ENCODE measurements at places on chromosomes 7 and 10.

- DNase-seq = no peak
These were observed 30.0 kb downstream of the TACC2 start for GRCh38 chr10:122018951-122019413.

DNA sequence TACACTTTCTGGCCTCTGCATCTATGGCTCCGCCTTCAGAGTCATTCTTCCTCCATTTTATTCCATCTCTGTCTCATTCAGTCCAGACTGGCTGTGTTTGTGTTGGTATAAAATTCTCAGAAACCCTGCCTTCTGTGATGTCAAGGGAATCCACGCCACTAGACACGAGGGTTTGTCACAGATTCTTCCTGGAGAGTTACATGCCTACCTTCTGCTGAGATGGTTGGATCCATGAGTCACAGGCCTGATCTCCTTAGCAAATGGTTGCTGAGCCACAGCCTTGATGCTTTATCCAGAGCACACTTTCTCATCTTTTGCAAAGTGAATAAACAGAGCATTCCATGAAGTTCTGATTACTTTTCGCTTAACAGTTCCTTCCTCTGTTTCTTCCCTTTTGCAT lies 35.9 kb upstream of the TSPAN33 start:
- no peak for DNase-seq

DNA sequence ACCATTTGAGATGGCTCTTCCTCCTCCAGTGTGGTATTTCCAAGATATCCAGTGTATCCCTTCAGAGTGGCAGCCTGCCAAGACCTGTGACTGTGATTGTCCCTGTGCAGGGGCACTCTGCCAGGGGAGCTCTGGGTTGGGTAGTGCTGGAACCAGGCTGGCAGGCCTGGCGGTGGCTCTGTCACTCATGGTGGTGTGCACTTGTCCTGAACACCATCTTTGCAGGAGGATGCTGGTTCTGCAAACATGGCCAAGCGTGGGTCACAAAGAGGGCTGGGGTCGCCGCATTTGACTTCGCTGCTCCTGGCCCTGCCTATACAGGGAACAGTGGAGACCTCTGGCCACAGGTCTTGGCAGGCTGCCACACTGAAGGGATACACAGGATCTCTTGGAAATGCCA lies 205.2 kb downstream of the PRPF18 start:
- no peak for DNase-seq

DNA sequence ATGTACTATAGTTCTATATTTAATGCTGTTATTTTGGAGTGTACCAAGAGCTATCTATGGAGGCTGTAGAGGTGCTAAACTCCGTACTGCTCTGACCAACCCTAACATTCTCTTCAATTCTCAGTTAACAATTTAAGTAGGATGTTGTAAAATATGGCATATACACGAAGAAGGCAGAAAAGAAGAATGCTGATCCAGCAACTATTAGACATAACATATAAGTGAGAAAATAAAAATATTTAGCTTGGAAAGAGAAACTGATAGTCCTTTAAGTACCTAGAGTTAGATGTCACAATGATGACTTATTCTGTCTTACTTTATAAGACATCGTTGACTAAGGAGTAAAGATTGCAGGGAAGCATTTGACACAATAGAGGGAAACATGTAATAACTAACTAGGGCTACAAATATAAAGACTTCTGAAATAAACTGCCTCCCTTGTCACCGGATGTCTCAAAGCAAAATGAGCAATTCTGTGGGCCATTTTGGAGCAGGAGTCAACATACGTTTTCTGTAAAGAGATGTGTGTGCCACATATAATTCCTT lies 159.5 kb downstream of the CPEB3 start:
- DNase-seq = no peak

DNA sequence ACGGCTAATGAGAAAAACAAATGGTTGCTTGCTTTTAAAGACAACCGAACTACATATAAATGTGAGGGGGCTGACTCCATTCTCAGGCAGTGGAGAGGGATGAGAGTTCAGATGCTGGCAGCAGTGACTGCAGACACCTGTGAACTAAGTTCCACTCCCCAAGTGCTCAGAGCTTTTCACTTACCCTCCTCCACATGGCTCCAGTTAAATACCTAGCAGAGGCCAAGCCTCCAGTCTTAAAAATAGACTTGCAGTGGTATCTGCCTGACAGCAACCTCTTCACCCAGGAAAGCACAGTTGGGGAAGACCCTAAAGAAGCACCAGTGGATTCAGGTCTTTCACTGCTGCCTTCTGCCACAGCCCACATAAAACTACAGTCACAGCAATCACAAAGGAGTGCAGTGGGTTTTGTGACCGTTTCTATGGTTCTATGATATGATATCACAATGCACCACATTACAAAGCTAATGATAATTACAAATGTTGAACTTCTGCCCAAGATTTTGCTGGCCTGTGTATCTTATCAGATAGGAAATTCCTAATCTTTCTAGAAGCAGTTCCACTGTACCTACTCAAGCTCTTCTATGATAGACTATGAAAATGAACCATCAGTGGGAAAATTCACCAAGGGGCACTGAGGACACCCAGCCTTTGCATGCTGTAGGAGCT lies 3.3 kb upstream of the ABLIM1 start:
- DNase-seq = no peak

DNA sequence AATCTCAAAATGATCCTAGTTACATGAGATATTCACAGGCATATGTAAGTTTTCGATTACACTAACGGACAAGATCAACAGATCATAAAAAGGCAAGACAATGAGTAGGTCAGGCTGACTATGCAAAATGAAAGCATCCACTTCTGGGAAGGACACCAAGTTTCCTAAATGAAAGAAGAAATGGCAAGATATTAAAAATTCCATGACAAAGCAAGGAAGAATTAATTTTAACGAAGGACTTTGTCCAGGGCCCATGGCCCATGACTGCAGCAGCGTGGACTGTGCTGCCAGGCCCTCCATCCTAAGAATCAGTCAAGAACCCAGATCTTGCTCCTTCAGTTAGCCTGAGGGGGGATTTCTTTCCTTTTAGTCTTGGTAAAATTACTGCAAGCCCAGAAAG lies 182.4 kb upstream of the FRMD4A start:
- DNase-seq = no peak

DNA sequence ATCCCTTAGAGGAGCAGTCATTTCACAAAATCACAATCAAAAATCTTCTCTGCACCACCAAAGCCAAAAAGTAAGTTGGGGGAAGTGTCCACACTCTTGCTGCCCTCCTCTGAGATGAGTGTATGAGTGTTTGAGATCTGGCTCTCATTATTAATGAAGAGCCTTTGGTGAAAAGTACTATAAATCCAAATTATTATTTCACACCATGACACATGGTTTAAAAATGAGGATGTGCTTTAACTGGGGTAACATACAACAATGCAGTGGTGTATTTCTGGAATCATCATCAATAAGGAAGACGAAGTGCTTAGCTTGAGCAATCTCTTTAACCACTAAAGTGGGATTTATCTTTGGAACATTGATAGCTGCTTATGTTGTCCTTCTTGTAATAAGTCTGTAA lies 114.2 kb upstream of the ADAM12 start:
- DNase-seq = no peak

- DNase-seq = no peak
These were observed 326.0 kb upstream of the MTPN start for GRCh38 chr7:136303162-136303561.

Measured in GM12864 (cell line).